ENCODE measurements at places on chromosomes 6 and 20.

DNA sequence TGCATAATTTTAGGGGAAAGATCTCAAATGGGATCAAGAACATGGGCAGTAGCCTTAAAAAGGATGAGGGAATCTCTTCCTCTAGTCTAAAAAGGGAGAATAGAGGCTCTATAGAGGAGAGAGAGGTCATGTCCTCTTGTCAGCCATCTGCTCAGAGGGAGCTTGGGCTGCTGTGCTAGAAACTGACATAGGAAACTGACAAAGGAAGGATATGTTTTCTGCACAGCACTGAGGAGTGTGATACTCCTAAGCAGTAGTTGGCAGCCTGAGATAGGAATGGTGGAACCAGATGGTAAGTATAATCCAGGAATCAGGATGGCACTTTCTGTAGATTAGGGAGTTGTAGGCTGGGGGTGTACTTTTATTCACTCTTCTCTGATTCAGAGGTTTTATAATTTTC is 59.2 kb downstream of the PTPRA start:
- DNase-seq, result no peak

- no peak for DNase-seq
These were observed 58.7 kb upstream of the RIN2 start for GRCh38 chr20:19699180-19699971.

- no peak for DNase-seq
These were observed 241.8 kb upstream of the PREP start for GRCh38 chr6:105644691-105645090.

- no peak for DNase-seq
These were observed 179.8 kb downstream of the SOD2 start for GRCh38 chr6:159513074-159513720.

- no peak for DNase-seq
These were observed 41.9 kb downstream of the PLEKHG1 start for GRCh38 chr6:150641398-150642139.

- no peak for DNase-seq
These were observed 67.2 kb upstream of the TBC1D7 start for GRCh38 chr6:13395272-13396237.

DNA sequence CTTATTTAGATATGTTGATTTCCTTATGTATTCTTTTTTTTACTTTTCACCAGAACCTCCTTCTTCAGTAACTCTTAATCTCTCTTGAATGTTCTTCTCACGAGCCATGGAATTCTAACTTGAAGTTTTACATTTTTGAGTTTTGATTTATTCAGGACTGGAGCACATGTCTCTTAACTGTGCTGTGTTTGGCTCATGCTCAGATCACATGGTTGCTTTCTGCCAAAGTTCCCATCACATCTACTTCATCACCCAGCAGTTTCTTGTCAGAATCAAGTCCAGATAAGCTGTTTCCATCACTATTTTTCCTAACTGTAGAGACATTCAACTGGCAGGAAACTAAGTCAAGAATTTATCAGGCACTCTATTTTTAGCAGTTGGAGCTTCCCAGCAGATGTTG is 31.7 kb downstream of the SLC35A1 start:
- DNase-seq, result no peak

- no peak for DNase-seq
These were observed 141.9 kb upstream of the NEDD9 start for GRCh38 chr6:11374036-11375010.

- no peak for DNase-seq
These were observed 26.6 kb upstream of the ILRUN start for GRCh38 chr6:34723203-34723602.

- DNase-seq, result no peak
These were observed 197.4 kb upstream of the MOCS1 start for GRCh38 chr6:40131675-40132074.

DNA sequence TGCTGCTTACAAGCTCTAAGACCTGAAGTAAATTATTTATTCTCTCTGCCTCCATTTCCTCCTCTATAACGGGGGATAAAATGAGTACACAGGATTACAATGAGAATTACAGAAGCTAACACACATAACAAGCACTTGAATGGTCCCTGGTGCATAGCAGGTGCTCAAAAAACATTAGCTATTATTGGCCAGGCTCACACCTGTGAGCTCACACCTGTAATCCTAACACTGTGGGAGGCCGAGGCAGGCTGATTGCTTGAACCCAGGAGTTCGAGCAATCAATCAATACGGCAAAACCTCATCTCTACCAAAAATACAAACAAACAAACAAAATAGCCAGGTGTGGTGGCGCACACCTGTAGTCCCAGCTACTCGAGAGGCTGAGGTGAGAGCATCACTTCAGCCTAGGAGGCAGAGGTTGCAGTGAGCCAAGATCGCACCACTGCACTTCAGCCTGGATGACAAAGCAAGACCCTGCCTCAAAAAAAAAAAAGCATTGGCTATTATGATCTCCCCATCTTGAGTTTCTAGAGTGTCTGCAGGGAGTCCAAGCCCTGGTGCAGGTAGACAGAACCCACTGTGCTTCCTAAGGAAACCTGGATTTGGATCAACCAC is 68.1 kb downstream of the PREX1 start:
- no peak for DNase-seq

DNA sequence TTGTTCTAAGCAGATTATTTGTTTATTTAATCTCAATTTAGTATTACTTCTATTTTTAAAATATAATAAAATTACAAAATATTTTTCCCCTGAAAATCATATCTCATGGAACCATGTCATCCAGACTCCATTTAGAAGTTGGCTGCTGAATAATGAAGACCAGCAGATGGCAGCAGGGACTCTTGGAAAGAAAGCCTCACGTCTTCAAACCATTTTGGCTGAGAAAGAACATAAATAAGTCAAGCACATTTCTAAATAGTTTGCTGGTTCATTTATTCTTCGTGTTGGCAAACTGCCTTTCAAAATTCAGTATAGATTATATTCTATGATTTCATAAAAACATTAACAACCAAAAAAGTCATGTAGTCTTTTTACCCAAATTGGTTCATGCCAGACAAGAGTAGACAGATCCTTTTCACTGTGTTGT is 71.7 kb downstream of the RCAN2 start:
- DNase-seq, result peak; percentile 12

- no peak for DNase-seq
These were observed 27.9 kb downstream of the EFCAB8 start for GRCh38 chr20:32886652-32887051.

DNA sequence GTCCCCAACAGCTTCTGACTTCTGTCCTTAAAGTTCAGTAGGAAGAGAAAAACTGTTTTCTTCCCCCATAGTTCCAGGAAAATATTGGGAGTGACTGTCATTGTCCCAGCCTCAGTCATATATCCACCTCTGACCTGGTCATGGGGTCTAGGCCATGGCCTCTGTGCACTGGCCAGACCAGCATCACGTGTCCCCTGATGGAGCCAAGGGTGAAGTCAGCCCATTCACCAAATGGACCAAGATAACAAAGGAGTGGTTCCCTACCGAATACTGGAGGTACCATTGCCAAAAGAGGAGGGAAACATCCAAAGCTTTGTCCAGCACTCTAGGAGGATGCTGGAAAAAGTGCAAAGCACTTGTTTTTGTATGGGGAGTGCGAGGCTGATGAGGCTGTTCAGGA is 395.4 kb downstream of the TAF4 start:
- DNase-seq, result no peak

DNA sequence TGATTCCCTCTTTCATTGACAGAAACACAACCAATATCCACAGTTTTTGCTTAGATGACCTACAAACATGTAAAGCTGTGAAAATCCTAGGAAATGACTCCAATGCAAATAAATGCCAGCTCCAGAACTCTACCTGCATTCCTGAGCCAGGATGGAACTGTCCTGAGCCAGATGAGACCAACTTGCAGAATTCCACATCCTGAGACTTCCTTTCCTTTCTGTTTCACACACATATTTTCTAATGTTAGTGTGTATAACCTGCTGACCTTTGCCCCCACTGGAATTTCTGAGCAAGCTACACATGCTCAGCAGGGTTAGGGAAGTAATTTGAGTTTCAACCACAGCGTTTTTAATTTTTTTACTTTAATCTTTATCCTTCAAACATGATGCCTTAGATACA is 69.6 kb upstream of the ADGRF1 start:
- no peak for DNase-seq

GRCh38 chr20:4138056-4138455 is 122.7 kb upstream of the RNF24 start:
- DNase-seq, result no peak

- no peak for DNase-seq
These were observed 68.9 kb downstream of the FAM217A start for GRCh38 chr6:4010048-4010447.

- DNase-seq, result no peak
These were observed 184.2 kb upstream of the BMP2 start for GRCh38 chr20:6583134-6583738.

GRCh38 chr20:10381477-10381876 is 52.5 kb downstream of the MKKS start:
- no peak for DNase-seq

- DNase-seq, result no peak
These were observed 37.0 kb upstream of the SAMHD1 start for GRCh38 chr20:36988494-36988966.

GRCh38 chr6:39347906-39348585 is 25.5 kb upstream of the KCNK16 start:
- peak; percentile 42 for DNase-seq

DNA sequence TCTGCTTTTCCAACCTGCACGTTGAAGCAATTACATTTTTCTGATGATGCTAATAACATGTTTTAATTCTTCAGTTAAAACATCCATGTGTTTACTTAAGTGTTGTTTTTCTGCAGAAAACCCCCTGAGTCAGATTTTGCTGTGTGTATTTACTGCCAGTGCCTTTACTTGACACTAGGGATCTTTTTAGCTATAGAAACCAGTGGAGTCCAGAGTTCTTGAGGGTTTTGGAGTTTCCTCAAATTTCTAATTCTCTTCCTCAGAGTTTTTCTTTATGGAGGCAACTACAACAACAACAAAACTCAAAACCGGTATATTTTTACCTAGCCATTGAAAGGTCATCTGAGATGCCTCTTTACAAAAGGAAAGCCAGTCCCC is 168.4 kb downstream of the JARID2 start:
- DNase-seq, result no peak

GRCh38 chr20:707451-708110 is 32.0 kb upstream of the SCRT2 start:
- DNase-seq, result no peak

DNA sequence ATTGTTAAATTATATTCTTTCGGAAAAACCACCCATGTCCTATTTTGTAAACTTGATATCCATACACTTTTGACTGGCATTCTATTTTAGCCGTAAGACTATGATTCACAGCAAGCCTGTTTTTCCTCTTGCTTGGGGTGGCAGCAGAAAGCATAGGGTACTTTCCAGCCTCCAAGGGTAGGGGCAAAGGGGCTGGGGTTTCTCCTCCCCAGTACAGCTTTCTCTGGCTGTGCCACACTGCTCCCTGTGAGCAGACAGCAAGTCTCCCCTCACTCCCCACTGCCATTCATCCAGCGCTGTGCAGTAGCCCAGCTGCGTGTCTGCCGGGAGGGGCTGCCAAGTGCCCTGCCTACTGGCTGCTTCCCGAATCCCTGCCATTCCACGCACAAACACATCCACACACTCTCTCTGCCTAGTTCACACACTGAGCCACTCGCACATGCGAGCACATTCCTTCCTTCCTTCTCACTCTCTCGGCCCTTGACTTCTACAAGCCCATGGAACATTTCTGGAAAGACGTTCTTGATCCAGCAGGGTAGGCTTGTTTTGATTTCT is 2.1 kb upstream of the ESR1 start:
- no peak for DNase-seq

GRCh38 chr6:37503309-37503965 is 3.7 kb upstream of the CCDC167 start:
- no peak for DNase-seq

DNA sequence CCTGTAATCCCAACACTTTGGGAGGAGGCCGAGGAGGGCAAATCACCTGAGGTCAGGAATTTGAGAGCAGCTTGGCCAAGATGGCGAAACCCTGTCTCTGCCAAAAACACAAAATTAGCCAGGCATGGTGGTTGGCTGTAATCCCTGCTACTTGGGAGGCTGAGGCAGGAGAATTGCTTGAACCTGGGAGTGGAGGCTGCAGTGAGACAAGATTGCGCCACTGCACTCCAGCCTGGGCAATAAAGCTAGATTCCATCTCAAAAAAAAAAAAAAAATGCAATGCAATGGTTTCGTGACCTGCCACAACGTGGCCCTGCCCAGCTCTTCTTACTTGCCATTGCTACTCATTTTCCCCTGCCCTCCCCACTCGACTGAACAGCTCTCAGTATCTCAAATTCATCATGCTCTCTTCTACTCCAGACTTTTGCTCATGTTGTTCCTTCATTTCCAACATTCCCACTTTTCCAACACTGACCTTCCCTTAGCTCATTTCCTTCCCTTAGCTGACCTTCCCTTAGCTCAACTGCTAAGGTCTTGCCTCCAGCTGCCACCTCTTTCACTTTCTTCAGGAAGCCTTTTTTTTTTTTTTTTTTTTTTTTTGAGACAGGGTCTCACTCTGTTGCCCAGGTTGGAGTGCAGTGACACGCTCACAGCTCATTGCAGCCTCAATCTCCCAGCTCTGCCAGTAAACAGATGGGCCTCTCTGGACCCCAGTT is 2.1 kb upstream of the MTHFD1L start:
- no peak for DNase-seq

GRCh38 chr6:111591370-111591900 is 14.2 kb downstream of the TRAF3IP2 start:
- DNase-seq, result no peak

DNA sequence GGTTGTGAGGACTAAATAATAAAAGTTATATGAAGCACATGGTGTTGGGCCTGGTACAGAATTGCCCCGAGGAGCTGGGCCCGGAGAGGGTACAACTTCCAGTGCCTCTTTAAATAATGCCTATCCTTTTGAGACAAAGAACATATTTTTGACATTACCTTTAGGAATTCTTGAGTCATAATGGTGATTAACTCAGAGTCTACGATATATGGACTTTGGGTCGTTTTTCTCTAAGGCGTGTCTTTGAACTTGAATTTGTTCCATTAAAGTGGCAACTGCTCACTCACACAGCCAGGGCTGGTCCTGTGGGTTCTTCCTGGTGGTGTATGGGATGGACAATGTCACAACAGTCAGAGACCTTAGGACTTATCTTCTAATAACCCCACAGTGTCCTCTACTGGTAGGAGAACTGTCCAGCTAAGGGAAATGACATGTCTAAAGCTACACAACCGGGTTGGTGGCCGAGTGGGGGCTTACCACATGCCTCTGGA is 106.5 kb downstream of the CDC5L start:
- no peak for DNase-seq

DNA sequence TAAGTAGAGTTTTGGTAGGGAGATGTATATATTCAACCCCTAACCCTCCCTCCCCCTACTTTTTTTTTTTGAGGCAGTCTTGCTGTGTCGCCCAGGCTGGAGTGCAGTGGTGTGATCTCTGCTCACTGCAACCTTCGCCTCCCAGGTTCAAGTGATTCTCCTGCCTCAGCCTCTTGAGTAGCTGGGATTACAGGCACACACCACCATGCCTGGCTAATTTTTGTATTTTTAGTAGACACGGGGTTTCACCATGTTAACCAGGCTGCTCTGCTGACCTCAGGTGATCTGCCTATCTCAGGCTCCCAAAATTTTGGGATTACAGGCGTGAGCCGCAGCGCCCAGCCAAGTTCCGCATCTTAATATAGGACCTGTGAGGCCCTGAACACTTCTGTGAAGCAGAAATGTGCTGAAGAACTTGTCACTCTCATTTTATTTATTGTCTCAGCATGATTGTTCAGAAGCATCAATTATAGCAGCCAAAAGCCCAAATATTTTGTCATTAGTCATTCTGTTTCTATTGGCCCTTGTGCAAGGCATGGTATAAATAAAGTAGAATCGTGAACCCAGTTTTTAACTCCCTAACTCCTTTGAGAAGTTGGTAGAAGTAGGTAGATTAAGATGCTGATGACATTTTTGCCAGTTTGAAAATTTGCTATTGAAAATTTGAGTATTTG is 19.4 kb downstream of the DSTN start:
- no peak for DNase-seq

GRCh38 chr6:26307850-26308249 is 57.1 kb upstream of the BTN3A2 start:
- DNase-seq, result no peak

All from stimulated activated naive CD8-positive, alpha-beta T cell treated with anti-CD3 and anti-CD28 coated beads, Interleukin-15, amount 100 ng/mL, for 72 hours (primary cell).